ENCODE measurements at places on chromosomes 6 and 20.

- DNase-seq = peak; percentile 70
Measured at GRCh38 chr6:88867841-88868731, 95.3 kb downstream of the RNGTT start.

DNA sequence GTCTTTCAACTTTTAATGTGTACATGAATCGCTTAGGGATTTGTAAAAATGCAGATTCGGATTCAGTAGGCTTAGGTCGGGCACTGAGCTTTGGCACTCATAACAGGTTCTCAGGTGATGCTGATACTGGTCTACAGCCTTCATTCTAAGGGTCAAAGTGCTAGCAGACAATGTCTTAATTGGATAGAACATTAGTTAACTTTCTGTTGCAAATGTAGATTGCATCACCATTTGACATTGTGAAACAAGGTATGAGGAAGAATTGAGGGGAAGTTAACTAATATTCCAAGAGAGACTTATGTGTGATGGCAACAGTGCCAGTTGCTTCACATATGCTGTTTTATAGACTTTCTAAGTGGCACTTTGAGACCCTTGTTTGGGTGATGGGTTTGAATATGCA, 86.9 kb downstream of the MLIP start:
- DNase-seq = no peak

DNA sequence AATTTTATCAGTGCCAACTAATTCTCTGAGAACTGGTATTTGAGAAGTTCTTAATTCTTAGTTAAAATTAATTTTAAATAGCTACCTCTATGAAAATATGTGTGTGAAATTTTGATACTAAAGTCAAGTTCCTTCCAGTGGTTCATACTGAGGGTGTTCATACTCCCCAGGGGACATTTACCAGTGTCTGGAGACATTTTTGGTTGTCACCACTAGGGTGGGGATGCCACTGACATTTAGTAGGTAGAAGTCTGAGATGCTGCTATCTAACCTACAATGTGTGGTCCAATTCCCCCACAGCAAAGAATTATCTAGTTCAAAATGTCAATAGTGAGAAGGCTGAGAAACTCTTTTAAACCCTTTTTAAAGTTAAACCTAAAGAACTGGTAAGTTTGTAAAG, 463.8 kb downstream of the ADGRB3 start:
- DNase-seq = no peak

- DNase-seq = no peak
Measured at GRCh38 chr6:138592749-138593123, 93.4 kb upstream of the NHSL1 start.

DNA sequence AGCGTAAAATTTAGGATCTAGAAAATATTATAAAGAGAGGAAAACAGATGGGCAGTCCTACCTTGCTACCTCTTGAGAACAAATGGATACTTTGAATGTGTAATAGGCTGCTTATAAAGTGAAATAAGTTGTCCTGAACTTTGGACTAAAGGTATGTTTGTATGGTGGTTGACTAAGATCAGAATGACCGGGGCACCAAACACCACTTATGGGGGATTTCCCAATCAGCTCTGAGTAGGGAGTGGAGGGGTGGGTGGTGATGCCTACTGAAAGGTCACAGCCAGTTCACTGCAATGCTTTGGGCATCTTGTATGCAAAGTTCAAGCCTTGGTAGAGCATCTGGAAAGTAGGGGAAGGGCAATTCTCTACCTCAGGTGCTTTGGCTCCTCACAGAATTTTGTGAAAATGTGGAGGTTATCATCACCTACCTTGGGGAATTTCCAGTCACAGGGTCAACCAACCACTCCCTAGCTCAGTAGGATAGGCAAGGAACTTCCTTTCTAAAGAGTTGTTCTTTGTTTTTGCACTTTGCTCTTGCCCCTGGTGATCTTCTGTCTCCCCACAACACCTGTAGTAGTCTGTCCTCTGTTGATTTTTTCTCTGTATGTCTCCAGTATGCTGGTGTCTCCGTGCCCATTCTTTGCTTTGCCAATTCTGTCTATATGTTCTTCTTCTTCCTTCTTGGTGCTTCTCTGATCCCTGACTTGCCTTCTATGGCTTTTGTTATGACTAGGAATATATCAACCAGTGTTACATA, at the start of gene TRIM31:
TSS of gene TRIM31 (minus strand) at position 88 of the 757 bp plus-strand sequence. CDS start 285 bp downstream, outside the sequence.
- DNase-seq = no peak

DNA sequence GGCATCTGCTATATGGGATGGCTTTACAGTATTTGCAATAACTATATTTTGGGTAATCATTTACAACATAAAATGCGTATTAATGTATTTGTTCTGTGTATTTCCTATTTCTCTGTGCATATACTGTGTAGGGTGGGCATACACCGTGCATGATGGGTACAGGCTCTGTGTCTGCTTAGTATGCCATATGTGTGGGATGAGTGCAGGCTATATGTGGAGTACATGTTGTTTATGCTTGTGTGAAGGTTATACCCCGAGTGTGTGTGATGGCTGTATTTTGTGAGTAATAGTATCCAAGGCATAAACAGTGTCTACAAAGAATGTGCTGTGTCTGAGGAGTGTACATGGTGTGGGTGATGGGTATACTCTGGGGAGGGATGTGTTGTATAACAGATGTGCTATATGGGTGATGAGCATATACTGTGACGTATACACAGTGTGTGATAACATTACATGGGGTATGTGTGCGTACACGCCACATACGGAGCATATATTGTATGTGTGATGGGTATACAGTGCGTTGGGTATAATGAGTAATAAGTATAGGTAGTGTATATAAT, 52.7 kb downstream of the CPXM1 start:
- DNase-seq = peak; percentile 12

- DNase-seq = no peak
Measured at GRCh38 chr6:161235776-161236633, 37.9 kb downstream of the AGPAT4 start.

GRCh38 chr6:73085443-73085871, 139.8 kb downstream of the KHDC1L start:
- peak; percentile 16 for DNase-seq

DNA sequence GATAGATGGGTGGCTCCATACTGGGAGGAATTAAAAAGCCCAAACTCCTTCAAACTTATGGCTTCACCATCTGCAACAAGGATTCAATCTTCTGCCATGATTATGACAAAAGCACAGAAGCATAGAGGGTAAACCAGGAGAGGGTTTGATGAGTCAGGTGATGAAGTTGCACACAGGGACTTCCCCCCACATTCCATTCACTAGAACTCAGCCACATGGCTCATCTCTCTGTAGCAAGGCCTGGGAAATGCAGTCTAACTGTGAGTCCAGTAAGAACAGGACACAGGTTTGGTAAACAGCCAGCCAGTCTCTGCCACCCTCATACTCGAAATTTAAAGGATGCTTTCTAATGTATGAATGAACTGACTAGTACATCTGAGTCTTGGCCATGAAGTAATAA, 142.9 kb downstream of the HIVEP2 start:
- DNase-seq = peak; percentile 99

DNA sequence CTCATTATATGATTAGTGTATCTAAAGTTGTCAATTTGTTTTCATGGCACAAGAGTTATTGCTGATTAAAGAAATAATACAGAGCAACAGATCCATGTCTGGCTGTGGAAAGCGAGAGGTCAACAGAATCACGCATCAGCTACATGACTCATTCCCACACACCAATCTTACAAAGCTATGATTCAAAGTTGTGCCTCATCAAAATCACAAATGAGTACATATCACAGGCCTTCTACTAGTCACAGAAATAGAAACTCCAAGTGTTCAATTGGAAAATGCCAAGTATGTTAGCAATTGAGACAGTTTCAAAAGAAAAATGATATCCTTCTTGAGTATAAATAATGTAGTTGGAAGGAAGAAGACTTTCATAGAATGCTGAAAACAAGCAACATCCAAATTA, 57.8 kb upstream of the NKAIN2 start:
- DNase-seq = peak; percentile 5

- peak; percentile 44 for DNase-seq
Measured at GRCh38 chr6:116096979-116097816, 3.5 kb upstream of the NT5DC1 start.

DNA sequence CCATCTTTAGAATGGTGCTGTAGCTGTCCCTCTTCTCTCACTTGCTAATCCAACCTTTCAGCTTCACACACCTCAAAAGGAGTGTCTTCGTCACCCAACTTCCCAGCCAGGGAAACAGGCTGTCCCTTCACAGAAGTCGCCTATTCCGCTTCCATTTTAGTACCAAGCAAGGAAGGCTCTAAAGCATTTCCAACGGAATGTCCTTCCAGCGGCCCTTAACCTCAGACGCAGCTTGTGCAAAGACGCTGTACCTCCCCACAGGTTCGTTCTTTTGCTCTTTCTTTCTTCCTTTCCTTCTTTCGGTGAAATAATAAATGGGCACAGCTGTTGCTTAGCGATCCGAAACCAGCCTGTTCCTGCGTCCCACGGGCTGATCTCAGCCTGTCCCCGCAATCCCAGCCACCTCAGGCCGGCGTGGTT, 1.5 kb downstream of the PTPRT start:
- no peak for DNase-seq

Measured in IMR-90 (cell line).